ENCODE measurements at places on chromosomes 6 and 20.
A peak's percentile ranks its signal among the peaks of the same experiment; 100 is the strongest.

GRCh38 chr6:82891076-82891475 lies 174.6 kb downstream of the UBE3D start:
- no peak for DNase-seq

GRCh38 chr6:169843110-169843509 lies 91.7 kb downstream of the ERMARD start:
- DNase-seq = no peak

DNA sequence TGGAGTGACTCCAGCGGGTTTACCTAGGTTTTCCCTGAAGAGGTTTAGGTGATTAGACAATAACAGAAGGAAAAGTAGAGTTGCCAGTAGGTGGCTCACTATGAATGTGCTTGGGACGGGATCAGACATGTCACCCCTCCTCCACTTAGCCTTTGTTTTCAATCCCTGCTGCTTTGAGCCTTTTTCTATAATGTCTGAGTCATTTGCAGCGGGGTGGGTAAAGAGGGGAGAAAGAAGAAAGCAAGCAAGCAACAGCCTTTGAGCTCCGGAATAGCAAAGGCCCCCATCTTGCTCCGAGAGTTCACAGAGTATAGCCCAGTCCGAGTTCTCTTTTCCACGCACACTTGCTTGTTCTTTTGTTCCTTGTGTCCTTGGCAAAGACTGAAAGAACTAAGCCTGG lies 129.1 kb downstream of the PACRG start:
- peak; percentile 87 for DNase-seq

DNA sequence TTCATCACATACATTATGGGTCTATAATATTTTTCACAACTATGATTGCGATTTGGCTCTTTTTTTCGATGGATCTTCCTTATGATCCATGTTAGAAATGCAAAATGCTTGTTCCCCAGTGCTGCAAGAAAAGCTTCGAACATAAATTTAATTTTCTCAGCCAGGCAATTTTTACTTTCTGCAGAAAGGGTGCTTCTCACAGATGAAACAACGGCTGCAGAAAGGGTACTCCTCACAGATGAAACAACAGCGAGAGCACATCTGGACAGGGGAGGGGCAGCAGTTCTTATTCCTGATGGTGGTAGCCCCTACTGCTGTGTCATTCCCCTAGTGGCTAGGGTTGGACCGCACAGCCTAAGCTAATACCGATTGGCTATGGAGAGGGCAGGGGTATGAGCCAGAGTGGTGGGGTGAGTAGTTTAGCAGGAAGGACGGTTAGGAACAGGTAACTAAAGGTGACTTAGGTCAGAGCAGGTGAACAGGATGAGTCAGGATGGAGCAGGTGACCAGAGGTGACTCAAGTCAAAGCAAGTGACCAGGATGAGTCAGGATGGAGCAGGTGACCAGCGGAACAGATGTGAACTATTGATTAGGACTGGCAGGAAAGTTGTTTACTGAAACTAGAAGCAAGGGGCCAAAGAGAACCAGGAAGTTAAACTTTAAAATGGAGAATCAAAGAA lies 13.4 kb upstream of the TREML4 start:
- peak; percentile 96 for DNase-seq

DNA sequence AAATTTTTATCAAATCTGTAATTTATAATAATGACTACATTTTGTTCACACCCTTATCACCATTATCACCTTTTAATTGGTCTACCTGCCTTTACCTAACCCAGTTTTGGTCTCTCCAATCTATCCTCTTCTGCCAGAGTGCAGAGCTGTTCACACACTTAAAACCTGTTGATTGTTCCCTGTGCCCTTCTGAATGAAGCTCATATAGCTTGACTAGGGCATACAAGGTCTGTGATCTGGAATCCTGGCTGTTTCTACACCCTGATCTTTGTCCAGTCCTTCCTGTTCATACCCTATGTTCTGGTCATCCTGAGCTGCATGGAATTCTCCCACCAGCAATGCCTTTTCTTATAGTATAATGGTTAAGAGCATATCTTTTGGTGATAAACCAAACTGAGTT lies 28.9 kb upstream of the SUMO4 start:
- DNase-seq = no peak

DNA sequence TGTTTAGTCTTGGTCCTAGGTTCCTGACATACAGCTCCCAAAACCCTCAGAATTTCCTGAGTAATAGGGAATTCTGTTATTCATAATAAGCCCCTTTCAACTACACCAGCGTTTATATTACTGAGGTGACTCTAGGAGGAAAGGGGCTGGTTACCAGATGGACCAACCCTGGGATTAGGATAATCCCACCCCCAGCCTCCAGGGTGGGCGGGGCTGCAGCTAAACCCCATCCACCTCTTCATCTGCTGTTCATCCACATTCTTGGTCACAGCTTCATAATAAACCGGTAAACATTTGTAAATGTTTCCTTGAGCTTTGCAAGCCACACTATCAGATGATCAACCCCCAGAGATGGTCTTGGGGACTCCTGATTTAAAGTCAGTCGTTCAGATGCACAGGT lies 38.3 kb downstream of the NINL start:
- DNase-seq = no peak

- DNase-seq = peak; percentile 28
Measured at GRCh38 chr6:138814179-138814834, 18.4 kb downstream of the ECT2L start.

DNA sequence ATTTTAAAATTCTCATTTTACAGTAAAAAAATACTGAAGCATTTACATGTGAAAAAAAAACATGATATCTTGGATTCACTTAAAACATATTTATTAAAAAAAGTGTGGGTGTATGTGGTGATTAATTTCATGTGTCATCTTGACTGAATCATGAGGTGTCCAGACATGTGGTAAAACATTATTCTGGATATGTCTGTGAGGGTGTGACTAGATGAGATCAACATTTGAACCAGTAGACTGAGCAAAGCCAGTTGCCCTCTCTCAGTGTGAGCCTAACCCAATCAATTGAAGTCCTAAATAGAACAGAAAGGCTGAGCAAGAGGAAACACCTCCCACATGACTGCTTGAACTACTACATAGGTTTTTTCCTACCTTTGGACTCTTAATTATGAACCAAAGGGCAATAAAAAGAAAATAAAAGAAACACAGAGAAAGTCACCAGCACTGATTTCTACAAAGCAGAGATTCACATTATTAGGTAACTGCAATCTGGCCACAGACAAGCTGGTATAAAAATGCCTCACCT lies 90.5 kb upstream of the VGLL2 start:
- DNase-seq = no peak

- peak; percentile 44 for DNase-seq
Measured at GRCh38 chr6:138258197-138258596, 39.9 kb upstream of the PBOV1 start.

DNA sequence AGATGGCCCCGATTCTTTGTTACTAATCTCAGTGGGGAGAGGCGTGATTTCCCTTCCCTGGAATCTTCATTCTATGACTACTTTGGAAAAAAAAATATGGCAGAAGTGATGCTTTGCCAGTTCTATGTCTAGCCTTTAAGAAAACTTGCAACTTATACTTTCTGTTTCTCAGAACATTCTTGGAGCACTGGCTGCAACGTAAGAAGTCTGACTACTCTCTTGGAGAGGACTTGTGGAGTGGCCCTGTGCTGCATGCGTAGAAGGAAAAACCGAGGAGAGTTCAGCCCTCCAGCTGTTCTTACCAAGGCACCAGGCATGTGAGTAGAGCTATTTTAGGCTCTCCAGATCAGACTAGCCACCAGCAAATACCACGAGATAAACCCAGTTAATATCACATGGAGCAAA lies 77.6 kb upstream of the STXBP5 start:
- DNase-seq = no peak

DNA sequence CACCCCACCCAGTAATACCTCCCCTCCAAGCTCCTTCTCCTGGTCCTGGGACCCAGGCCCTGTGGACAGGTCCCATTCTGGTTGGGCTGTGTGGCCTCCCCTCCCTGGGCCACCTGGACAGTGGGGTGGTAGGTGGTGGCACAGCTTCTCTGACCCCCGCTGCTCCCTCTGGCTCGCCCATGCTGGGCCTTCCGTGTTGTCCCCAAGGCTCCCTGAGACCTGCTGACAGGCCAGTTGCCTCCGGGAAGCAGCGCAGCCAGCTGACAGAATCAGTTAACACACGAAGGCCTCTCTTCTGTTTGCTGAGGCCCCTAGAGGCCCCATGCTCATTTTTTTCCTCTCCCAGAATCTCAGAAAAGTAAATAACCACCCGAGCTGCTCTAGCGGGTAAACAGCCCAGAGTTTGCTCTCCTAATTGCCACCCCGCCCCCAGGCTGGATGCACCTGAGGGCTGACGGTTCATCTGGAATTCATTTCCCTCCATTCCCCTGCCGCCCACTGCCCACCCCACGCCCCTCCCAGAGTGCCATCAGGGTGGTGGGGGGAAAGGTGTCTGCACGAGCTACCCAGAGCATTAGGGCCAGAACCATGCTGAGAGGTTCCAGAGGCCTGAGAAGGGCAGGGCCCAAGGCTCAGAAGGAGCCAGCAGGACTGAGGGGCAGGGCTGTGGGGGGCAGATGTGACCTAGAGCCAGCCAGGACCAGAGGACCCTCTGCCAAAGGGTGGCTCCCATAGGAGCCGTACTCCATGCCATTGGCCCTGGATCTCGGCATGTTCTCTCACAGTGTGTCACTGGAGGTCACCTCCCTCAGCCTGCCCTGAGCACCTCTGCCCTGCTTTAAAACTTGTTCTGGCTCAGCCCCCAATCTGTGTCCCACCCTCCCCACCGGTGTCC lies 157.5 kb downstream of the GRM4 start:
- peak; percentile 97 for DNase-seq

DNA sequence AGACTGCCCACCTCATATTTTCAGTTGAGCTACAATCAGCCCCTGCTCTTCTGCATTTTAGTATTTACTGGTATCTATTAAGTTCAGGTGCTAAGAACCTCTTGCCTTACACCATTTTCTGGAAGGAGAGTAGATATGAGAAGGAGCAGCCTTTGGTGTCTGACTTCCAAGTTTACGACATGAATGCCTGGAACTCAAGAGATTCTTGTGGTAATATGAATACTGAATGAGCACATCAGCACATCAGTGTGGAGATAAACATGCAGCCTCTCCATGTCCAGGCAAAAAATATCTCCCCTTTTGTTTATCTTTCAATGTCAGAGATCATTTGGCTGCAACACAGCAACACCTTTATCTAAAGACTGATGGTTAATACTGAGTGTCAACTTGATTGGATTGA lies 65.8 kb upstream of the THEMIS start:
- no peak for DNase-seq

- peak; percentile 87 for DNase-seq
Measured at GRCh38 chr6:55758156-55758937, 117.0 kb downstream of the BMP5 start.

- DNase-seq = no peak
Measured at GRCh38 chr20:63898882-63899558, 4.1 kb downstream of the DNAJC5 start.

DNA sequence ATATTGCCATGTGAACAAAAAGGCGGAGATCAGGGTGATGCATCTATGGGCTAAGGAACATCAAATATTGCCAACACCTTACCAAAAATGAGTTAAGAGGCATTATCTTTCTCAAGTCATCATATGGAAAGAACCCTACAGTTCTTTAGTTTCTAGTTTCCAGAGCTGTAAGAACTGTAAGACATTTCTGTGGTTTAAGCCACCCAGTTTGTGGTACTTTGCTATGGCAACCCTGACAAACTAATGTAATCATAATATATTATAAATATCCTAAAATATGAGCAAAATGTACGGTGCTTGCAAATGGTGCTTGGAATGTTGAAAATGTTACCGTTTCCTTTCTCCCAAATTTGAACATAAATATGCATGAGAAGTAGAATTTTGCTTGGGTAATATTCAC lies 349.6 kb downstream of the PHF3 start:
- no peak for DNase-seq

GRCh38 chr6:125294036-125294435 lies 7.7 kb downstream of the HDDC2 start:
- DNase-seq = no peak

DNA sequence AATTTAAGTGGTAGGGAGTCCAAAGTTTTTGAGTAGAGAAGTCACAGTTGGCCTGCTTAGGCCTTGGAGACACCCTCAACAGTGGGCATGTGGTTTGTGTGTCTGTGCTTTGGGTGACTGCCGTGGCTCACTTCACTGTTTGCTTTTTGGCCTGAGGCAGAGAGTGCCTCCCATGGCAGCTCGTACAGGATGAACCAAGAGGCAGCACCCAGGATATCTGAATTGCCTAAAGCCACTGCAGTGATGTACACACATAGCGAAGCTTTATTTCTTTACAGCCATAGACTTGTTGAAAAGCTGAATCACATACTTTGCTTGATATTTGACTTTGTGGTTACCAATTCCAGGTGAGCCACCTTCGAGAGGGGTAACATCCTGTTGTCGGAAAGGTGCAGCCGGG lies 21.6 kb downstream of the RREB1 start:
- no peak for DNase-seq

GRCh38 chr6:157289764-157290163 lies 33.6 kb downstream of the TMEM242 start:
- no peak for DNase-seq

DNA sequence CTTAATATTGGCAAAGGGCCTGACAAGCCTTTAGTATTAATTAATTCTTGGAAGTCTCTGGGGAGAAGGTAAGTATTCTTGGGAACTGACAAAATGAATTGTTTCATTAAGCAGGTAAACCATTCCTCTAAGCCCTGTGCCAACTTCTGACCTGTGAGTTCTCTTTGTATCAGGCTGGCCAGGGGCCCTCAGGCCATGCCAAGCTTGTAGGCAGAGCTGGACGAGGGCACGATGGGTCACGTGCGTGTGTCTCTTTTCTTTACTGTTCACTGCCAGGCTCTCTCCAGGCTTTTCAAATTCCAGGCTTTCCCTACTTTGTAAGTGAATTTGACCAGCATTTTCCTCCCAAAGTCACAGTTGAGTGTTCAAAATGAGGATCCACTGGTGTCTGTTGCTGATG lies 112.4 kb downstream of the NRN1 start:
- DNase-seq = no peak

DNA sequence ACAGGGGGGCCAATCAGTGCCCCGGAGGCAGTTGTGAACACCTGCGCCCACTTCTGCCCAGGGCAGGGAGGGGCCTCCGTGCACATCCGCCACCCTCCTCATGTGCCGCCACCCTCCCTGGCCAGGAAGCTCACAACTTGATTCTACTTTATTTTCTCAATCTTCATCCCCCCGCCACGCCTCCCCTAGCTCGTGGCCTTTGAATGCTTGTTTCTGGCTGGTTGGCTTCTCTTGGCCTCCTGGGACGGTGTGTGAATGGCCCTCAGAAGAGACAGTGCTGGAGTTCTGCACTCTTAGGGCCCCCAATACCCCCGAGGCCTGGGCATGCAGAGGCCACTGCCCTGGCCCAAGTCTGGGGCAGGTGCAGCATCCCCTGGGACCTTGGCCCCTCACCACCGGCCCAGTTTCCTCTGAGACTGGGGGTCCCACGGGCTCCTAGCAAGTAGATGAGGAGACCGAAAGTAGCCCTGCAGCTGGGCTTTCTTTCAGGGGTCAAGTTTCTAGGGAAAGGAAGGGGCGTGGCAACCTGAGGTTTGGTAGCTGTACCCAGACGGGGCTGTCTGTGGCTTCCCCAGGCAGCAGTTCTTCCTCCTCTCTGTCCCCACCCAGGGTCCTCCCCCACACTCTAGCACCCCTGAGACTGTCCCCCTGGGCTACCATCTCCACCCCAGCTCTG lies 1.3 kb downstream of the RGS19 start:
- DNase-seq = no peak

All from DMS53 (cell line).